AG04450 (cell line): ENCODE measurements at places on chromosomes 1 and 21.

DNA sequence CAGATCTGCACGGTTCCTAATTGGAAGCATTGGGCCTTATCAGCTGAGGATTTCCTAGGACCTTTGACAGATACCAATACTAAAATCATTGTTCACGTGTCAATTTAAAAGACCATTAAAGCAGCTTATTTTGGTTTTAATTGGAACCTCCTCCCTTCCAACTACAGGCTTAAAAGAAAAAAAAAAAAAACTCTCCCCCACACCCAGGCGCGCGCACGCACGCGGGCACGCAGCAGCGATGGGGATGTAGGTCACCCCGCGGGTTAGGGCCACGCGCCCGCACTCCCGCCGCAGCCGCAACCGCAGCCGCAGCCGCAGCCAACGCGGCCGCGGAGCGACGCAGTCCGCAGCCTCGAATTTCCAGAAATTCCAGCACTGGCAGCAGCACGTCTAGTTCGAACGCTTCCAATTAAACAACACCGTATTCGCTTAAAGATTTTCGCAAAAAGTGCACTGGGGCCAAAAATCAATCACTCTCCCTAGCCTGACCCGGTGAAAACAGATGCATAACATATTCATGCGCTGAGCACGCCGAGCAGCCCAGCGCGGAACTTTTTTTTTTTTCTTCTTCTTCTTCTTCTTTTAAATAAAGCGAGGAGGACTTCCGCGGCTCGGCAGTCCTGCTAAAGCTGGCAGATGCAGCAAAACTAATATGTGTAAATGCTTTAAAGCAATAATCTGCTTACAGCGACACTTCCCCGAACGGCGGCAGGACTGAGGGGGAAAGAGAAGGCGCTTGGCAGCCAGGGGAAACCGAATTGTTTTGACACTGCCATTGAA, 13.3 kb upstream of the BARHL2 start:
- no peak for DNase-seq

DNA sequence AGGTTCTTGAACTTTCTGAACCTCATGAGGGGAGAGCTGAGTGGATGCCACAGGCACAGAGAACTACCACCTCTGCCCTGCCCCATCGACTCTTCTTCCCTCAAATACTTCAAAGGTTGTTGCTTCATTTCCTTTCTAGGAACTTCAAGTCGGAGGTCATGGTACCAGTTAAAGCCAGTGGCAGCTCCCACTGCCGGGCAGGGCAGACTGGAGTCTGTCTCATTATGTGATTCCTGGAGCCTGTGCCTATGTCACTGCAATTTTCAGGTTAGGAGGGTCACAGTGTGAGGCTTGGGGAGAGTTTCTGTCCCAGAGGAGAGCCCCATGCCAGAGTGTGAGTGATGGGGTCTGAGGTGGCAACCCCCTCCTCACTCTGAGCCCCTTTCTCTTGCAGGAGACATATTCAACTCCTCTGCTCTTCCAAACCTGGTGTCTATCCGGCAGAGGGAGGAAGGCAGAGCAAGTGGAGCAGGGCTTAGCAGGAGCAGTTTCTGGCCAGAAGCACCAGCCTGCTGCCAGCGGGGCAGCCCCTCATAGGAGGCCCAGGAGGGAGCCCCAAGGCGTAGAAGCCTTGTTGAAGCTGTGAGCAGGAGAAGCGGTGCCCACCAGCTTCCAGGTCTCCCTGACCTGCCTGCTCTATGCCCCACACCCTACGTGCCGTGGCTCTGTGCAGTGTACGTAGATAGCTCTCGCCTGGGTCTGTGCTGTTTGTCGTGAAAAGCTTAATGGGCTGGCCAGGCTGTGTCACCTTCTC, 29.3 kb downstream of the CAMK1G start:
- DNase-seq = no peak

- DNase-seq = no peak
Observed at GRCh38 chr1:184044603-184045376, 6.7 kb upstream of the TSEN15 start.

GRCh38 chr1:20574686-20575540, 14.0 kb upstream of the CDA start:
- DNase-seq = peak; percentile 44

DNA sequence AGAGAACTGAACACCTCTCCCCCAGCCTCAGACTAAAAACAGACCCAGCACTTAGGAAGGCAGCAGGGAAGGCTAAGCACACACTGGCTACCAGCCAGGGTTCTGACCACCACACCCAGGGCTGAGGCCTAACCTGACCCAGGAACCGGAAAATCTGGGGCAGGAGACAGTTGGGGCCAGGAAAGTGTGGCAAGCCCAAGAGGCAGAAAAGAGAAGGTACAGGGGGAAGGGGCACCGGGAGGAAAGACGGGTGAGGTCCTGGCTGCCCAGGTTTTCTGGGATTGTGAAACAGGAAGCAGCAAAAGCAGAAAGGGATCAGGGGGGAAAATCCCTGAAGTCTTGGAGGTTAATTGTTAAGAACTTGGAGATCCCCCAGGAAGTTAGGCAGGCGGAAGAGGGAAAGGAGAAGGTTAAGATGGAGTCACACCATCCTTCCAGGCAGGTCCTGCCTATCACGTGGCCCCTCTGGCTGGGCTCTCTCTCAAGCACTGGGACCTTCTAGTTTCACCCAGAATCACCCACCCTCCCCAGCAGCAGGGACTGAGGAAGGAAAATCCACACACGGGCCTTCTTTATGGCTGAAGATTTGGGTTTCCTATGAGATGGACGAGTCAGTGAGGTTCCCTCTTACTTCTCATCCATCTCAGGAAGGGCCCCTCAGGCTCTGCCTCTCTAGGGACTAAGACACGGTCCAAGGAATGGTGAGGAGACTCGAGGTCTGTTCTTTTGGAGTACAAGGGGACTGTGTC, 2.6 kb downstream of the HDGF start:
- no peak for DNase-seq

GRCh38 chr1:225934711-225935110, 6.3 kb downstream of the LEFTY2 start:
- no peak for DNase-seq

DNA sequence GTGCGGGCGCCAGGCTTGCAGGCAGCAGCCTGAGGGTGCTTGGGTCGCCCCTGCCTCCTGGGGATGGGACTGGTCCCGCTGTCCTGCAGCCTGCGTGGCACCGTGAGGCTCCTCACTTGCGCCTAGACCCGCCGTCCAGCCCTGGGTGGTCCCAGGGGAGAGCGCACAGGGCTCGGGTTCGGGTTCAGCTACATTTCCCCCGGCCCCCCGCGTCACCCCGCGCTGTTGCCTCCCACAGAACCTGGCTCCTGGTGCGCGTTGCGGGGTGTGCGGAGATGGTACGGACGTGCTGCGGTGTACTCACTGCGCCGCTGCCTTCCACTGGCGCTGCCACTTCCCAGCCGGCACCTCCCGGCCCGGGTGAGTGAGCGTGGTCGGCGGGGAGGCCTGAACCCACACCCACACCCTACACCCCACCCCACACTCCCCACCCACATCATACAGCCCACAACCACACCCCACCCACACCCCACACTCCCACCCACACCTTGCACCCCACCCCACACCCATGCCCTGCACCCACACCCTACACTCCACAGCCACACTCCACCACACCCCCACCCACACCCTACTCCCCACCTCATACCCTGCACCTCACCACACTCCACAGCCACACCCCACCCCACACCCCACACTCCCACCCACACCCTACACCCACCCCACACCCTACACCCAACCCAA, 6.2 kb upstream of the PFKL start:
- no peak for DNase-seq

DNA sequence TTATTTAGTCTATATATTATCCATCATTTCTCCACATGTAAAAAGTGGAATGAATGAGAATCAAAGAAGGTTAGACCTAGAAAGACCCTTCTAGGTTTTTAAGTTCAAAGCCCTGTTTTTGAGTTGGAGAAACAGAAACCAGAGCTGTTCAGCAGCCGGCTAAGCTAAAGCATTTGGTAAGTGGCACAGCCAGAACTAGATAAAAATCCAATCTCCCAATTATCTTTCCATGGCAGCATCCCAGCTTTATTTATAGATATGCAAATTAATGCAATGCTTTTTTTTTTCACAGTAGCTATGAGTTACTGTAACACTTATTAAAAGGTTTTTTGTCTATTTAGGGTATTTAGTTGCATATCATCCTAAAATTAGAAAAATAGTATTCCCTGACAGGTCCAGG, 85.1 kb downstream of the NIBAN1 start:
- no peak for DNase-seq

DNA sequence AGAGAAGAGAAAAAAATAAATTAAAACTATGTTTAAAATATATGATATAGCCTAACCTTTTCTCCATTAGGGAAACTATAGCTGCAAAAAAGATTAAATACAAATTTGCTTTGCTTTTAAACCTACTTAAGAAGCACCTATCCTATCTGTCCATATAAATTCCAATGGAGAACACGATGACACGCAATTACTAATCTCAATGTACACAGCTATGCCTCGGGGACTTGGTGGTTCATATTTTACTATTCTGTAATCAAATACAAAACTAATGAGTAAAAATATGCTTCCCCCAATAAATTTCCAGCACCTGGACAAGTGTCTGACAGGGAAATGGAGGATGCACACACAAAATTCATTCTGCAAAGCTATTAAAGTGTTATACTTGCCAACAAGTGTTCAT, 386.4 kb downstream of the LMO4 start:
- DNase-seq = no peak

- DNase-seq = no peak
Observed at GRCh38 chr1:68324316-68324715, 92.0 kb upstream of the WLS start.

- no peak for DNase-seq
Observed at GRCh38 chr21:25361097-25361496, 246.2 kb downstream of the MRPL39 start.

DNA sequence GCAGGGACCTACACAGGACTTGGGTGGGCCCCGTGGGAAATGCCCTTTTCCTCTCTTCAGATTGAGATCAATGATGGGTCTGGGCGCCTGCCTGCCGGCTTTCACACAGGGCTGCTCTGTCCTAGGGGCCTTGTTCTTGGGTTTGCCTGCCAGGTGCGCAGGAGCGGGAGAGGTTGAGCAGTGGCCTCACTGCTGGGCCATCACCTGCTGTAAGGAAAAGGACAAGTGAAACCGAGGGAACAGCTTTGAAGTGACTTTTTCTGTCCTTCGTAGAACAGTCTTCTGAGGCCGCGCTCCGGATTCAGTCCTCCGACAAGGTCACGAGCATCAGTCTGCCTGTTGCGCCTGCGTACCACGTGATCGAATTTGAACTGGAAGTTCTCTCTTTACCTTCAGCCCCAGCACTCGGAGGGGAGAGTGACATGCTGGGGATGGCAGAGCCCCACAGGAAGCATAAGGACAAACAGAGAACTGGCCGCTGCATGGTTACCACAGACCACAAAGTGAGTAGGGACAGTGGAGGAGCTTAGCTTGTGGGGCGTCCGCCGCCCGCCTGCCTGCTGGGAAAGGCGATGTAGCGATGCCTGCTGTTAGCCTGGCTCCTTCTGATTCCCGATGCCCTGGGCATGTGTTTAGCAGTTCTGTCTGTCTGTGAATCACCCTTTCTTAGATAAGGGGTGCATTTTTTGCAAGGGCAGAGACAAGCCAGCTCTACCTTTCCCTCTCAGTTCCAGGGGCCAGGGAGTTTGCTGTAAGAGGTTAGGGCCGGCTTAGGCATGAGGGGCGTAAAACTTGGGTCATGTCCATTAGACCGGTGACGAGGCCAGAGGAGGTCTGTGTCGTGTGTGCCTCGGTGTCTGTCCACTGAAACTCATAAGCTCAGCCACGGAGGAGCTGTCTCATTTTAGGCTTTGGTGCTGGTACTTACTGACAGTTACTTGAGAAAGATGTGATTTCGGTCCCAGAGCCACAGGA, 19.5 kb upstream of the PWP2 start:
- no peak for DNase-seq

- no peak for DNase-seq
Observed at GRCh38 chr1:226093621-226094020, 31.1 kb downstream of the H3-3A start.

DNA sequence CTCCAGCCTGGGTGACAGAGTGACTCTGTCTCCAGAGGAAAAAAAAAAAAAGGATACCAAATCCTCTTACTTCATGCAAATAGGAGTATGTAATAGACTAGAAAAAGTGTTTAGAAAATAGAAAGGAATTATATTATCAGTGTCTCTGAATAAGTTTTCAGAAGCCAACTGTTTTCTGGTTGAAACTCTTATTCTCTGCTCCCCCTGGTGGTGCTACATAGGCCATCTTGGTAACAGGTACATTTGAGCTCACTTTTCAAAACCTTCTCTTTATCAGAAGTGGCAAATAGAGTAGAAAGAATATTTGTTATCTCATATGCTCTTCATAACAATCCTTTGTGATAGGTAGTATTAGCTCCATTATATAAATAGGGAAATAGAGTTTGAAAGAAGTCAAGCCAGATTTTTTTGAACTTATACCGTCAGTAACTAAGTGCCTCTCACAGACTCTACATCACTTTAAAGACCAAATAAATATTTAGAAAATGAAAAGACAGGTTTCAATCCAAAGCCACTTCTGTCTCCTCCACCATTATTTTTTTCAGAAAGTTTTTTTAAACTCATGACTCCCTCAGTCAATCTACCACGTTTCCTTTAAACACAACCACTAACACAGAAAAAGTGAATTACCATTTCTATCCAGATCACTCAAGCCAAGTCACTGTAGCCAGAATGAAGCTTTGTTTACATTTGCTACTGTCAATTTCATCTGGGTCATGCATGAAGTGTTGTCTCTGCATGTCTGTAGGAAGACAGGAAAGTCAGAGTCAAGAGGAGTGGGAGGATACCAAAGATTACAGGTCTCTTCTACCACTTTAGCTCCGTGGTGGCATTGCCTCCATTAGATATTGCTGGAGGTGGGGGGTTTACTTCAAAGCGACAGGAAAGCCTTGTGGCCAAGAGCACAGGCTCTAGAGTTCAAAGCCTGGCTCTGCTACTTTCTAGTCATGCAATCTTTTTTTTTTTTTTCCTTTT, 45.6 kb downstream of the IL23R start:
- no peak for DNase-seq

GRCh38 chr1:17673329-17674072, 81.6 kb upstream of the ACTL8 start:
- no peak for DNase-seq

- DNase-seq = no peak
Observed at GRCh38 chr1:10065760-10066159, 33.0 kb downstream of the UBE4B start.

DNA sequence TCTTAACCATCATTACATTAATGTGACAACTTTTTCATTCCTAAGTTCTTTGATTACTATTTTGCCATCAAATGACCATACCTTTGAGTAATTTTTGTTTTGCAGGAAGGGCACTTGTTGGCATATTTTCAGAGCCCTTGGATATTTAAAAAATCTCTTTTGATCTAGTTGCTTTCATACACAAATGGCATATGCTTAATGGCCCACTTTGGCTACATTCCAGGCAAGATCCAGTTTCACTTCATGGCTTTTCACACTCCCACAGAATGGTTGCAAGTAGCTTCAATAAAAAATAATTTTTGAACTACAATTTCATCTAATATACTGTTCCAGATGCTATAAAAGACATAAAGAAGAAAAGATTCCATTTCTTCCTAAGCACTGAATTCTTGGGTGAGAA, 18.1 kb downstream of the ADAM30 start:
- DNase-seq = no peak

DNA sequence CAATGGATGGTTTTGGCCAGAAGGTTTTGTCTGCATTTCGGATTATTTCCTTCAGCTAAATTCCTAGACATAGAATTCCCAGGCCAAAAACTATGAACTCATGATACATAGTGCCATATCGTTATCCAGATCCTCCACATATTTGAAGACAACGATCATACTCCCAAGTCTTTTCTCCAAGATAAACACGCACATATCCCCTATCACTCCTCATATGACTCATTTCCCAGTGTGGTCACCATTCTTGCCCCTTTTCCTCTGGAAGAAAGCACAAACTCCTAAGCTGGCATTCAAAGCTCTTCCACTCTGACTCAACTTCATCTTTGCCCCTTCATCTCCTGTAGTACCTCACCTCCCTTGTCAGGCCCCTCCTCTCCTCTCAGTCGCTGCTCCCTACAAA, 277.6 kb downstream of the PLPP3 start:
- DNase-seq = peak; percentile 65
